Activated naive CD4-positive, alpha-beta T cell treated with anti-CD3 and anti-CD28 coated beads for 36 hours (primary cell): ENCODE measurements at places on chromosomes 6 and 20. TPM values are rescaled to one million over a fixed set of nuclear protein-coding genes. Genes with fewer than 3 reads are reported as not detected.

DNA sequence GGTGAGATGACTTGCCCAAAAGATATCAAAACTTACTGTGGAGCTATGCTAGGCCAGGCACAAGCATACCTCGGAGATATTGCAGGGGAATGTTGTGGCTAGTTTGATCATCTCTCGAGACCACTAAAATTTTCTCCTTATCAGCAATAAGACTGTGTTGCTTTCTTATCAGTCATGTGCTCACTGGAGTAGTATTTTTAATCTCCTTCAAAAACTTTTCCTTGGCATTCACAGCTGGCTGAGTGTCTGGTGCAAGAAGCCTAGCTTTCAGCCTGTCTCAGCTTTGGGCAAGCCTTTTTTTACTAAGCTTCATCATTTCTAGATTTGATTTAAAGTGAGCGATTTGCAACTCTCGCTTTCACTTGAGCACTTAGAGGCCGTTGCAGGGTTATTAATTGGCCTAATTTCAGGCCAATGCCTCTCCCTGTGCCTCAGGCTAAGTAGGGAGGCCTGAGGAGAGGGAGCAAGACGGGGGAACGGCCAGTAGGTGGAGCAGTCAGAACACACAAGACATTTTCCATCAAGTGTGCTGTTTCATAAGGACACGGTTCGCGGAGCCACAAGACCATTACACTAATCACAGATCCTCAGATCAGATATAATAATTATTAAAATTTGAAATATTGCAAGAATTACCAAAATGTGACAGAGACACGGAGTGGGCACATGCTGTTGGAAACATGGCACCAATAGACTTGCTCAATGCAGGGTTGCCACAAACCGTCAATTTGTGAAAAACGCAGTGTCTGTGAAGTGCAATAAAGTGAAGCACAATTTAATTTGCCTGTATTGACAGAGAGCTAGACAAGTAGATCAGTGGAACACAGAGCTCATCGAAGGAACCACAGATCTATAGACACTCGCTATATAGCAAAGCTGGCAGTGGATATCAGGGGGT lies 106.8 kb upstream of the SIRPG start:
- DNase-seq: peak; percentile 82

DNA sequence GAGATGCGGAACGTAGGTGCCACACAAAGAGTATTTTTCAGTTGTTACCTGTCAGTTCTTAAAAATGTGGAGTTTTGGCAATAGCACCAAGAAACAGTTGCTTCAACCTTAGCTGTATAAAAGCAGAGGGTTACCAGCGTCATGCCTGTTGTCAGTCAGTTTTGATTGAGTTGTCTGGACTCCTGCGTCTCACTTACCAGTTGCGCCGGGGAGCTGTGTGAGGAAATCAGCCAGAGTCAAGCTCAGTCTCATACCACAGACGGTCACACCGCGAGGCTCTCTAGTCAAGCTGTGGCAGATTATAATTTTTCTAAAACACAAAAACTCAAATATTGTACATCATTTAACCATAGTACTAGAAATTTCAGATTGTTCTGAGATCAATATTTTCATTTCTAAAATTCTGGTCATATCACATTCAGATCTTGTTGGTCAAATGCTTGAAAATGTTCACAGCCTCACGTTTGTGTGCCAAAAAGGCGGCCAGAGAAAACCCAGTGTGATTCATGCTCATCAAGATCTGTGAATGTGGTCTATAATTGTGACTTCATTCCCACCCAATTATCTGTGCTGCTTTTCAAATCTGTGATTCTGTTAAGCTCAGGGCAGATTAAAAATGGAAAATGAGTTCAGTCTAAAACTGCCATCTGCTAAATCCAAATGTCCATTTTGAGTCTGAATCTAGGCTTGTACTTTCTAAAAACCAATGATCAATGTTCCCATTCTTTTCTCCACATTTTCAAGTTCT lies 37.5 kb downstream of the SASH1 start:
- no peak for DNase-seq

DNA sequence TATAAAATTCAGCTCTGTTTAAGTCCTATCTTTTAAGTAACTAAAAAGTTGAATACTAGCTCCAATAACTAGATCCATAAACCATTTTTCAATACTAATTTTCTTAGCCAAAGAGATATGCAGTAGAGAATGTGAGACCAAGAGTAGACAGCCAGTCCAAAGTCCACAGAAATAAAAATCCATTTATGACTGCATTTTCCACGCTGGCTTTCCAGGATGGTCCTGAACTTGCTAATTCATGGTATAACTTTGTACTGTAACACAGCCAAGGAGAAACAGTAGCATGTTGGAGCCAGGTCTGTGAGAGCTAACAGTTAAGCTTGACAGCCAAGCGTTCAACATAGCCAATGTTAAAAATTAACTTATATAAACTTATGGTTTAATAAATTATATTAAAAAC lies 156.2 kb downstream of the GMPR start:
- no peak for DNase-seq

DNA sequence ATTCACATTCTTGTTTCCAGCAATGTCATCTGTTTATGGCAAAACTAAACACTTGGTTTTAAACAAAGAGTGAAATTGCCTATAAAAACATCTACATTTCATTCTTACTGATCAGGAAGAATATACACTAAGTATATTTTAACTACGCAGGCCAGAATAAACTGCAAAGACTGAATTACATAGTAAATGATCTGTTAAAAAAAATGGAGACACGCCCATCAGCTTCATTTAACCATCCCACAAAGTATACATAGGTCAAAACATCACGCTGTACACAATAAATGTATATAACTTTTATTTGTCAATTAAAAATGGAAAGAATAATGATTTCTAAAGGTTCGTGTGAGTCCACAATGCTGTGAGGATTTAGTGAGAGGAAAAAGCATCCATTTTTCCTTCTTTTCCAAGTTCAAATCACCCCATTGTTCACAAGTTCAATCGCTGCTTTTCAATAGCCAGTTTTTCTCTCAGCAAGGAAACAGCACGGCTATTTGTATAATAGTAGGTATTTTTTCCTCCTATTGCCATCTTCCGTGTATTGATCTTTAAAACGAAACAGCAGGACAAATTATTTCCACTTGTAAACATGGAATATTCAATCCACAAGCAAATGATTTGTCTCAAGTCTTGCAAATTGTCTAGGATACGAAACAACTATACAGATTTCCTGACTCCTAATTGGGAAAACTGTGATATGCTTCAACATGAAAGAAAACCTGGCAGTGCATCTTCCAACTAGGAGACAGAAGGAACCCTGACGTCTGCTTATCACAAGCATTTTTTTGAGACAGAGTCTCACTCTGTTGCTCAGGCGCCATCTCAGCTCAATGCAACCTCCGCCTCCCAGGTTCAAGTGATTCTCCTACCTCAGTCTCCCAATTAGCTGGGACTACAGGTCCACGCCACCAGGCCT lies 10.6 kb downstream of the SFT2D1 start:
- no peak for DNase-seq

PDE10A gene
- not detected for total RNA-seq

OCSTAMP gene
- not detected for total RNA-seq

CYP24A1 gene
- not detected for total RNA-seq
